NCI-H2227 treated with DMSO at 0.1 percent for 48 hours (cell line): ENCODE measurements at places on chromosomes 11 and 22.
A peak's percentile ranks its signal among the peaks of the same experiment; 100 is the strongest.

- no peak for DNase-seq
These were observed 19.3 kb upstream of the ARAP1 start for GRCh38 chr11:72771507-72771906.

DNA sequence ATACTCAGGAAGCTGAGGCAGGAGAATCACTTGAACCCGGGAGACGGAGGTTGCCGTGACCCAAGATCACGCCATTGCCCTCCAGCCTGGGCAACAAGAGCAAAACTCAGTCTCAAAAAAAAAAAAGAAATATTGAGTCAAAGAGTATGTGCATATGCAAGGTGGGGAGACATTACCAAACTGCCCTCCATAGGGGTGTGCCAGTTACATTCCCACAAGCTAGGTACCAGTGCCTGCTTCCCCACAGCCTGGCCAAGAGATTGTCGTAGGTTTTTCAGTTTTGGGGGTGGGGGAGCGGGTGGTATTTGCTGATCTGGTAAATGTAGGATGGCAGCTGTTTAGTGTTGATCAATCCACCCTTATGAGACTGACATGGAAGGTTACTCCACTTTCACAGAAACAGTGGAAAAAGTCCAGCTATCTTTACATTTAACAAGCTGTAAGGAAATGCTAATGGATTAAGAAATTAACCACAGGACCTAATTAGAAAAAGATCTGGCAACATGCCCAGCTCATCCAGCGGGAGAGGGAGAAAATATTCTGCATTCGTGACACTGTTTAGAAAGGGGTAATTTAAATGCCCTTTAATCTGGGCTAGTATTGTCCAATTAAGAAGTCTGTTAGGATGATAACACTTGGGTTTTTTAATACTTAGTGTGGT lies 89.4 kb downstream of the PACS1 start:
- DNase-seq: no peak

DNA sequence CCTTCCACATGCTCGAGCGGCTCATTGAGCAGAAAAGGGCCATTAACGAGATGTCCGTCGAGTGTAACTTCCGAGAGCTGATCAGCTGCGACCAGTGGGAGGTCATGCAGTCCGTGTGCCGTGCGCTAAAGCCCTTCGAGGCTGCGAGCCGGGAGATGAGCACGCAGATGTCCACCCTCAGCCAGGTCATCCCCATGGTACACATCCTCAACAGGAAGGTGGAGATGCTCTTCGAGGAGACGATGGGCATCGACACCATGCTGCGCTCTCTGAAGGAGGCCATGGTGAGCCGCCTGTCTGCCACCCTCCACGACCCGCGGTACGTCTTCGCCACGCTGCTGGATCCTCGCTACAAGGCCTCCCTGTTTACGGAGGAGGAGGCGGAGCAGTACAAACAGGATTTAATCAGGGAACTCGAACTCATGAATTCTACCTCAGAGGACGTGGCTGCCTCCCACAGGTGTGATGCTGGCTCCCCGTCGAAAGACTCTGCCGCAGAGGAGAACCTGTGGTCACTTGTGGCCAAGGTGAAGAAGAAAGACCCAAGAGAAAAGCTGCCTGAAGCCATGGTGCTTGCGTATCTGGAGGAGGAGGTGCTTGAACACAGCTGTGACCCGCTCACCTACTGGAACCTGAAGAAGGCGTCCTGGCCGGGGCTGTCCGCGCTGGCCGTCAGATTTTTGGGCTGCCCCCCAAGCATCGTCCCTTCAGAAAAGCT lies 31.7 kb downstream of the ALG12 start:
- no peak for DNase-seq

DNA sequence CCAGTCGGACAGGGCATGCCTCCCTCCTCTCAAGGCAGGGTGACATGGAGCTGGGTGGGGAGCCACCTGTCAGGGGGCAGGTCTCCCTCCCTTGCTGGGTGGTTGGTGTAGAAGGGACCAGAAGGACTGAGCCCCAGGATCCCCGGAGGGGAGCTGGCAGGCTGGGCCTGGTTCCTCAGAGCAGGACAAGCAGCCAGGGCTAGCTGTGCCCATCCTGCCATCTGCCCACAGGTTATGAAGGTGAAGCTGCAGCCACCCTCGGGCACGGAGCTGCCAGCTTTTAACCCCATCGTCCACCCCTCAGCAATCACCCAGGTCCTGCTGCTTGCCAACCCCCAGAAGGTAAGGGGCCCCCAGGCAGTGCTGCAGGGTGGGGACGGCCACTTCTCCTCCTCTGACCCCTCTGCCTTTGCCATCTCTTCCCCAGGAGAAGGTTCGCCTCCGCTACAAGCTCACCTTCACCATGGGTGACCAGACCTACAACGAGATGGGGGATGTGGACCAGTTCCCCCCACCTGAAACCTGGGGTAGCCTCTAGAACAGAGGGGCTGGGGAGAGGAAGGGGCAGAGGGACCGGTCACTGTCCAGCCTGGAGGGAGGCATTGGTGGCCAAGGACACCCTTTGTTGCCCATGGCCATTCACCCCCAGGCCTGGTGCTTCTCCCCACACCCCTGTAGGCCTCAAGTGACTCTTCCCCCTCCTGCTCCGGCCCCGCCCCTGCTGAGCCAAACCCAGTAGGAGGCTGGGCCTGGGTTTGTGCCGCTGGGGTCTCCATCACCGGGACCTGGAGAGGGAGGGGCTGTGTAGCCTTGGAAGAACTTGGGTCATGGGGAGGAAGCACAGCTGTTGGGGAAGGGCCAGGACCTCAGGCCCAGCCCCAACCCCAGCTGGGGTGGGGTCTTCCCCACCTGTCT lies 7.0 kb upstream of the SH3BP1 start:
- no peak for DNase-seq

- DNase-seq: no peak
These were observed 46.0 kb downstream of the PRCP start for GRCh38 chr11:82854242-82854641.

GRCh38 chr11:118979434-118979833 lies 7.9 kb downstream of the FOXR1 start:
- DNase-seq: peak; percentile 22

GRCh38 chr11:40292721-40293508 lies 1166.5 kb downstream of the LRRC4C start:
- peak; percentile 46 for DNase-seq

DNA sequence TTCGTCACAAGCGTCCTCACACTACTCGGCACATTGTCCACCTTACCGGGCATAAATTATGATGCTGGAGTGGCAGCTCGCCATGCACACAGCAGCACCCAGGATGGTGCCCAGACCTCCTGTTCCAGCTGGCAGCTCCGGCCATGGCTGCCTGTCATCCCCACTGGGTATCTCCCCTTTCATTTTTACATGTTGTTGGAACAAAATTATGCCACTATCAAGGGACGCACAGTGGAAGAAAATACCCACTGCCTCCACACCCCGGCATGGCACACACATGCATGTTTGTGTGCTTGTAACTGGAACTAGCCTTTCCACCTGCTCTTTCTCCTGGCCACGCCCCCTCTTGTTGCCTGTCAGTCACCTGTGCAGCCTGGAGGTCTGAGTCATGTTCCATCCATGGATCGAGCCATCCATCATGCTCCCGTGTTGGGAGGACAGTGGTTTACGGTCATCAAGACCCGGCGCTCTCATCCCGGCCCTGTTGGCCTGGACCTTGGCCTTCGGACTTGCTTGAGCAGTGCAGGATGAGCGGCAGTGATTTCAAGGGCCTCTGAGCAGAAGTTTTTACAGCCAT lies 1069.6 kb downstream of the BRD1 start:
- no peak for DNase-seq

GRCh38 chr11:73003088-73003487 lies 139.0 kb downstream of the FCHSD2 start:
- no peak for DNase-seq

GRCh38 chr11:129282634-129283033 lies 90.5 kb upstream of the ARHGAP32 start:
- DNase-seq: no peak

DNA sequence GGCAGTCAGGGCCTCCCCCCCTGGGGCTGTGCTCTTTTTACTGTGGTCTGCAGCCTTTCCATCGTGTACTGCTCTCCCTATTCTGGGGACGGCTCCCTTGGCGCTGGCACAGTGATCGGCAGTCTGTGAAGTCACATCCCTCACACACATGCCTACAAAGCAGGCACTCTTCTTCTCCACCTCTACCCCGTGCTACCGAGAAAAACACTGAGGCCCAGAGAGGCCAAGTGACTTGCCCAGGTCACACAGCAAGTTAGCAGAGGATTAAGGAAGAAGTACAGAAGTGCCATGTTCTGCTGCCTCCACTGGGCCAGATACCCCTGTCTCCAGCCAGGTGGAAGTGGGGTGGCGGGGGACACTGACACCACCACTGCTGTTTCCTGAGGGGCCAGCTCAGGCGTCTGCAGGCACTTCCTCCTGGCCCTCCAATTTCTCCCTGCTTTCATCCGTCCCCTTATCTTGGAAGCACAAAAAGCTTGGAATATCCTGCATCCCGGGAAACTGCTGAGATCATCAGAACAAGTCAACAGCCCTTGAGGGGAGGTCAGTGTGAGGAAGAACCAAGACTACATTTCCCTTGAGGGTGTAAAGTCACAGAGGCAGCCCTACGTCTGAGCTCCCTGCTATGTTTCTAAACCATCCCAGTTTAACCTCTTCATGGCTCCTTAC lies 30.2 kb upstream of the KLHL35 start:
- no peak for DNase-seq

DNA sequence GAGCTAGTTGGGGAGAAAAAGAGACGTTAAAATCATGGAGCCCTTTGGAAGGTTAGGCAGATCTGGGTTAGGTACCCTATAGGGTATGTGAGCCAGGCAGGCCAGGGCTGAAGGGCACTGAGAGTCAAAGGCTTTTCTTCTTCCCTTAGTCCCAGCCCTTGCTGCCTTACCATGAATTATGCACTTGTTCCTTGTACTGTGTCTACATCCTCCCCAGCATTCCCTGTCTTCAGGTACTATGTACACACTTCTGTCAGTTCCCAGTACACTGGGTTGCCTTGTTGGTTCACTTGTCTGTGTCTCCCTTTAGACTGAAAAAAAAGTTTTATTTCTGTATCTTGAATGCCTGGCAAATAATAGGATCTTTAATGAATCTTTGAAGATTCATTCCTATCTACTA lies 16.9 kb downstream of the RNF185 start:
- no peak for DNase-seq

DNA sequence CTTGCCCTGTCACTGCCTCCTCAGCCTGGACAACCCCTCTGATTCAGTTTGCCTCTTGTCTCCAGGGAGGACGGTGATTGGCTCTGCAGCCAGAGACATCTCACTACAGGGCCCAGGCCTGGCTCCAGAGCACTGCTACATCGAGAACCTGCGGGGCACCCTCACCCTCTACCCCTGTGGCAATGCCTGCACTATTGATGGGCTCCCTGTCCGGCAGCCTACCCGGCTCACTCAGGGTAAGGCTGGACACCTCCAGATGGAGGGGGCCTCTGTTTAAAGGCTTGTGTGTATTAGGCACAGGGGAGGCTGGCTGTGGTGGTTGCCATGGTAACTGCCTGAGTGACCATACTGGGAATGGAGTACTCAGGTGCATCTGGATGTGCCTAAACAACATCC lies 8.6 kb downstream of the PHLDB1 start:
- no peak for DNase-seq

- no peak for DNase-seq
These were observed 19.5 kb upstream of the TPH1 start for GRCh38 chr11:18065572-18065971.

DNA sequence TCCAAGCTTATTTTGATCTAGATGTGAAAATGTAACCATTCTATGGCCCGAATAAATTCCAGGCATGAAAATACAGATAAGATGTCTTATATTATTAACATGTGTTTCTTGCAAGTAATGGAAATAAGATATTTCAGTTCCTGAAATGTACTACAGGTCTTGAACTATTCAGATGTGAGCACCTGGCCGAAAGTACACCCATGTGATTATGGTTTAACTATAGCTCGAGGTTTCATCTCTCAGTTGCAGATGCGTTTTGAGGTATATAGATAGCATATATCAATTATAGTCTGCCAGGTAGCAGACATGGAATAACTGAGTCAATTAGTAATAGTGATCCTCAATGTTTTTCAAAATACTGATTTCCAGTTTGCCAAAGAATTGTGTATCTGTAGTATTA lies 68.3 kb downstream of the DDIAS start:
- no peak for DNase-seq

GRCh38 chr11:47369676-47370075 lies 8.7 kb downstream of the SPI1 start:
- no peak for DNase-seq

GRCh38 chr11:120129570-120129969 lies 8.3 kb downstream of the TRIM29 start:
- DNase-seq: no peak

DNA sequence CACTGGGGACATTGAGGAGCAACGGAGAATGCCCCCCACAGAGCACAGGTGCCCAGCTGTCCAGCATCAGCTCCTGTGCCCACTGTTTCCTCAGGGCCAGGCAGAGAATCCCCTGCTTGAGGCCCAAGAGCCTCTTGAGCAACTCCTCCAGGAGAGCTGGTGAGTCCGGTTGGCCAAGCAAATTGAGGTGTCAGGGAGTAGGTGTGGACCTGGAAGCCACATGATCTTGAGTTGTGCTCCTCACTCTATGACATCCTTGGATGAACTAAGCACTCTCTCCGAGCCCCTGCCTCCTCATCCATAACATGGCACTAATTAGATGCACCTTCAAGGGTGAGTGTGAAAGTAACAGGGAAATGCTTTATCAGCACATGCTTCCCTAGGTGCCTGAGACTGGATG lies 121.3 kb downstream of the DBX1 start:
- no peak for DNase-seq

GRCh38 chr11:33320814-33321330 lies 63.7 kb downstream of the HIPK3 start:
- DNase-seq: no peak

DNA sequence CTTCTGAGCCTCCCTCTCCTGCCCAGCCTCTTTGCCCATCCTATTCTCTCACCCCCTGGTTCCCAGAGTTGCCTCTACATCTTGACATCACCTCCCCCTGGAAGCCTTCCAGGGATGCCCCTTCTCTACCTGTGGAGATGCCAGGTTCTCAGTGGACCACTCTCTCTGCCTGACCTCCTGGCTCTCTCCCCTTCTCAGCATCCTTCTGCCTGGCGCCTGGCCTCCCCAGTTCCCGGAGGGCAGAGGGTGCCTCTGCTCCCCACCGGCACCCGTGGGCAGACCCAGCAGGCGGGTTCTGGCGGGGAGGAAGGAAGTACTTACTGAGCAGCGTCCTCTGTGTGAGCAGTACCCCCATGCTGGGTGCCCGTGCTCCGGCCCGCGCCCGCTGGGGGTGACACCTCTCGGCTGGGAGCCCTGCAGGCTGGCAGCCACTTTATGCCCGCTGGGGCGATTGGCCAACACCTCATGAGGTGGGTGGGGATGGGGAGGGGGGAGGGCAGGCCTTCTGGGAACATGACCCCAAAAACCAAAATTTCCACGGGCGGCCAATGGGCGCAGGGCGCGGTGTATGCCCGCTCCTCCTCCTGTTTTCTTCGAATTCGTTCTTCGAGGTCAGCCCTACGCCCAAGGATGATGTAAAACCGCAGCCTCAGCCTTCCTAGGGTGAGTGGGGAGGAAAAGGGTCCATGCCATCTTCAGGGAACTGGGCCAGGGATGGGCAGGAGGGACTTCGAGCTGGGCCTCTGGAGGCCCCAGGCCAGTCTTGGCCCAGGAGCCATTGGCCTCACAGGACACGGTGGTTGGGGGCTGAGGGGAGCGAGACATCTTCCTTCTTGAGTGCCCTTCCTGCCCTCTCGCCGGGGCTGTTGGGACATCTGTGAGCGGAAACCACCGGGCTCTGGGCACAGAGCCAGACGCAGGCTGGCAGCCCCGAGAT lies at the start of gene OSM:
OSM (minus strand) TSS at position 407 of the 937 bp plus-strand sequence; CDS start at position 355, 52 bp downstream.
- DNase-seq: no peak

- no peak for DNase-seq
These were observed 16.0 kb downstream of the CACNG2 start for GRCh38 chr22:36687516-36687915.

- no peak for DNase-seq
These were observed 38.3 kb downstream of the GAB4 start for GRCh38 chr22:16969508-16970327.

GRCh38 chr11:118415739-118416068 lies 14.3 kb downstream of the ATP5MG start:
- no peak for DNase-seq
